SJCRH30 (cell line): ENCODE measurements at places on chromosomes 6 and 20.

DNA sequence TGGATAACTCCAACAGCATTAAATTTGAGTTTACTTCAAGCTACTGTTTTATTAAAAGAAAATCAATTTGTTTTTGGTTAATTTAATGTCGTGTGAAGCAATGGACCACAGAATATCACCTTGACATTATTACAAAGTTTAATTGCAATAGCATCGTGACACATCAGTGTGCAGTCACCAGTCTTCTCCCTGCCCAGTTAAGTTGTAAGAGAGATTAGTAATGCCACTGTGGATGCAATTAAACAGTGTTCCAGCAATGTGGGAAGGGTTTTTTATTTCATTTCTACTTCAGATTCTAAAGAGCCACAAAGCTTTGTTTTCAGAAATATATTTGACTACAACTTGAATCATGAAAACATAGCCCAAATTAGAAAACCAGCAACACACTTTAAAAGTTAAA is 128.7 kb downstream of the SYNE1 start:
- DNase-seq, result no peak

DNA sequence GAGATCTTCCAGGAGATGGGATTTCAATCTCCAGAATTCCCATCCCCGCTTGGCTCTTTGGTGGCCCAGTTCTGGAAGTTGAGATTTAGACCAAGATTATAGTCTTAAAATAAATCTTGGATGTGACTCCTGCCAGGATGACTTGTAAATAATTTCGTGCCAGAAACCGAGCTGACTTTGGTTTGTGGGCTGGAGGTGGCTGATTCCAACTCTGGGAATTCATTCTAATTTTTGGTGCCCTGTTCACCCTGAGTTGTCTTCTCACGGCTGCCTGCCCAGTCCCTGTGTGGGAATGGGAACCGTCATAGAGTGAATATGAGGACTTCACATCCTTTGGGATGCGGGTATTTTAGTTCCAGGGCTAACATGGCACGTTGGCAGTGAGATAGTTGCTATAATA is 64.8 kb downstream of the JARID2 start:
- no peak for DNase-seq

DNA sequence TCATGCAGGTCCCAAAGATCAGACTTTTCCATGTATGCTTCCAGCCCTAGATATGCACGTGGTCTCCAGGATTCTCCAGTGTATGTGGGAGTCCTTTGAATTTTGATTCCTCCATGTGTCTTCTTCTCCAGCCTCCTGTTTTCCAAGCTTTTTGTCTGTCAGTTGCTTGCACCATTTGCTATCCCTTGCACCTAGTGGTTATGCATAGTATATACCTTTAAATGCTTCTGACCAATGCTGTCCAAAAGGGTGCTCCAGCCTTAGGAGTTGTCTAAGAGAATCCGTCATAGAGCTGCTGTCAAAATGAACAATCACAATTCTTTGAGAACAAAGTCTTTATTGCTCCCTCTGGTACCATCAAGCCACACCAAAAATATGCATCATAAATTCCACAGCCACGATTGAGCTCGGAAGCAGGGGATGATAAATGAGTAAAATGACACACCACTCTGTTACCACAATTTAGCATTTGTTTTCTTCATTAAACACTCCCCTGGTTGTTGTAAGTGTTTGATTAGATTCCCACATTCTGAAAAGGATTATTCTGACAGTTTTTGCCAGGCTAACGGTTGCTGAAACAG is 706.2 kb upstream of the GJE1 start:
- no peak for DNase-seq

DNA sequence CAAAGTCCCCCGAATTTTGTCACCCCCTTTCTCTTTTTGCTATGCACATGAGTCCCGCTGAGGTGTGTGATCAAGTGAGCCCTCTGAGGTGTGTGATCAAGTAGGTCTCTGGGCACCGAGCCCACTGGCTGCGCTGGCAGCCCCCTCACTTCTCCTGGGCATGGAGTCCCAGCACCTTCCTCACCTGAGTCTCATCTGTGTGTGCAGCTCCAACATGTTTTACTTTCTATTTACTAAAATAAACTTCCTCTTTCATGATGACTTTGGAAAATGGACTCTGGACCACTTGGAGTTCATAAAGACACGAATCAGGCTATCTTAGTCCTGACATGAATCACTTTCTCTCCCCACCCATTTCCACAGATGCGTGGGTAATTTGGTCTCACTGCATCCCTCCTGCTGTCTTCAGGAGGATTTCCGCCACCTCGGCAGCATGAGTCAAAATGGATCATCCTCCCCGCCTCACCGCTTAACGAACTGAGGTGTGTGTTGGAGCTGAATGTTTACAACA is 39.8 kb downstream of the PRDM1 start:
- DNase-seq, result no peak

- DNase-seq, result no peak
Measured at GRCh38 chr6:38867726-38868125, 152.6 kb downstream of the DNAH8 start.

- DNase-seq, result no peak
Measured at GRCh38 chr6:162887981-162888689, 160.4 kb downstream of the PACRG start.

DNA sequence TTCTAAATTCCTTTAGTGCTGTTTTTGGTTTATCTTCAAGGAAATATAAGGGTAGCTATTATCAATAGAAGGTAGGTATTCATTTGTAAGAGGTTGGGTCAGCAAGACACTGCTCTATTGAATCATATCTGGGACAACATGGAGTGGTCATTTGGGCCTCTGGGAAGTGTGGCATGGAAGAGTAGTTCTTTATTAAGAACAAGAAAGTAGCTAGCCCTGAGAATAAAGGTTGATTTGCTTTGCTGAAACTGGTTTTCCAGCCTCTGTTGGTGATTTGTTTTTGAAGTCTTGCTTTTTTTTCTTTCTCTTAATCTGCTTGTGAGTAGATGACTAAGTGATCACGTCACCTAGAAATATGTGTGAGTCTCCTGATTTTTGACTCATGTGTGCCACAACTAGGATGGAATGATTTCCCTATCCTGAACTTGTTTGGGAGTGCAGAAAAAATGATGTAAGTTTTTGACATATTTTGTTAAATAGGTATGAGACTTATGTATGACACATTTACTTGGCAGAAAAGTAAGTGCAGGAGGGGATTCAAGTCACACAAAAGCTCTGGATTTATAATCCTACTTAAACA is 381.8 kb downstream of the CENPW start:
- no peak for DNase-seq

DNA sequence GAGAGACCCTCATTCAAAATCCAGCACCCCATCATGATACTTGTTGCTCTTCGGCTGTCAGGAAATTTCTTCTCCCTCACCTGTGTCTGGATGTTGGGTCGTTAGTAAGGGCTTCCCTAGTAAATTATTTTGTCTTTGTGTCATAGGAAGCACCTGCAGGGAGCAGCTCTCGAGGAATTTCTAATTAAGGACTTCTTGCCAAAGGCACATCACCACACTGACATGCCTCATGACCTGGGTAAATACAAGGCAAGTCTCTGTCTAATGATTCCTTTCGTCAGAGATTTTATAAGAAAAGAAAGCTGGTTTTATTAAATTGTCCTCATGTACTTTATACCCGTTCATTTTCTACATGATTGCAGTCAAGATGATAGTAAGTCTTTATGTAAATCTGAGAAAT is at the start of gene NOX3:
Gene NOX3 (minus strand): TSS at position 74 of the 400 bp plus-strand sequence. CDS start 39 bp downstream, at position 35.
- no peak for DNase-seq

DNA sequence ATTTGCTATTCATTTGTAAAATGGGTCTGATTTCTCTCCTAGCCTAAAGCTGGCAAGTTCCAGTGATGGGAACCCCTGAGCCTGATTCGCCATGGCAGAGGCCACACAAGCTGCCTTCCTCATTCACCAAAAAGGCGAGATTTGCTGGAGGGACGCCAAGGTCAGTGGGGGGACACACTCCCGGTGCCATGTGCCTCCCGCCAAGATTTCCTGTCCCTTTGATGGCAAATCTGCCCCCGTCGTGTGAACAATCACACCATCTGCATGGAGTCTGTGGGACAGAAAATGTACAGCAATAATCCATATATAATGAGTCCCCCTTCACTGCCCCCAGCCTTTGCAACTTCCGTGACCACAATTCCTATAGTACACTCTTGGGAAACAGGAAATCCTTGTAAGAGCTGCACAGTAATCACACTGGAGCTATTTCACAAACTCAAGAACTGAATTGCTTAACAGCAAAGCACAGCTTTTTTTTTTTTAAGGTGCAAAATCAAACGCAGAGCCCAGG is 15.7 kb upstream of the IGF2R start:
- DNase-seq, result peak; percentile 97

DNA sequence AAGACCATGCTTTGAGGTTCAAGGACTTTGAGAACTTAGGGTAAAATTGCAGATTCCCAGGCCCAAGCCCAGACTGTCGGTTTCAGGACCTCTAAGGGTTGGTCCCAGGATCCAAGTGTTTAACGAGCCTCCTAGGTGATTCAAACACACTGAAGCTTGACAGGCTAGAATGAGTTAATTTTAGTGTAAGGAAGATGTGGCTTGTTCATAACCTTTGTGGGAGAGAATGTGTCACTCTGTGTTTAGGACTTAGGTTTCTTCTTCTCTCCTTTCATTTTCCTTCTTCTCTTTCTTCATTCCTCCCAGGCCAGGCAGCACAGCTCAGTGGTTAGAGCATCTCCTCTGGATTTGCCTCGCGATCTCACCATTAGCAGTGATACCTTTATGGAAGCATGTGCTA is 104.8 kb upstream of the KCNG1 start:
- DNase-seq, result no peak

DNA sequence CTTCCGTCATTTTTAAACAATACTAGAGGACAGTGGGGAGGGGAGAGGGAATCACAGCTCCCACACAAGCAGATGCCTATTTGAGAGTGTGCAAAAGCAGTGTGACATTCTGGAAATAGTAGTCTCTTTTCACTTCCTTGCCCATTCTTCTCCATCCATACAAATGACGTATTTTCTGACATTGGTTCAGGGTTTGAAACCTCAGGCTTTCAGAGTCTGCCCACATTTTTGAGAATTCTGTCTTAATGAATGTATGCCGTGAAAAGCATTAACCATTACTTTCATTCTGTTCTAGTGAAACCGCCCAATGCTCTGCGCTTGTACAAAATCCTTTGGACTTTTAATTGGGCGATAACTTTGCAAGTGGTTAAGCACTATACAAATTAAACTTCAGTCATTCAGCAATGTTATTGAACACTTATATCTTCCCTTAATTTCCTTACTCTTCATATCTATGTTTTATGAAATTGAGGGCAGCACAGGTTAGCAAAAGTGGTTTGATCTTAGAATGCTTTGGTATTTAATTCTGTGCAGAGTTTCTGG is 265.7 kb downstream of the SOX4 start:
- DNase-seq, result no peak

GRCh38 chr6:161017766-161018564 is 26.4 kb downstream of the MAP3K4 start:
- DNase-seq, result no peak

DNA sequence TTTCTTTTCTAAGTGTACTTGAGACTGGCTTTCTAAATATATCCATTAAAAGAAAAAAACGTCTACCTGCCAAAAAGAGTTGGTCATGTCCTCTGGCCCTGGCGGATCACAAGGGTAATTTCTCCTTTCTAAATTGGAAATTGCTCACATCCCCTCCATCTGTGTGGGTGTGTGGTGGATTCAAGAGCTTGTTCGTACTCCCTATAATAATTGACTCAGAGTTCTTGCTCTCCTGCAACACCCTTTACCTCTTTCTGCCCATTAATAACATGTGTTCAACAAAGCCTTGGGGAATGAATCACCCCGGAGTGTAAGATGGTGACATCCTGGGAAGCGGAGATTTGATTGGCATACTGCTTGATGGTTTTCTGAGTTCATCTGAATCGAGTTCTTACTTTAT is 263.8 kb downstream of the ALDH8A1 start:
- DNase-seq, result no peak

DNA sequence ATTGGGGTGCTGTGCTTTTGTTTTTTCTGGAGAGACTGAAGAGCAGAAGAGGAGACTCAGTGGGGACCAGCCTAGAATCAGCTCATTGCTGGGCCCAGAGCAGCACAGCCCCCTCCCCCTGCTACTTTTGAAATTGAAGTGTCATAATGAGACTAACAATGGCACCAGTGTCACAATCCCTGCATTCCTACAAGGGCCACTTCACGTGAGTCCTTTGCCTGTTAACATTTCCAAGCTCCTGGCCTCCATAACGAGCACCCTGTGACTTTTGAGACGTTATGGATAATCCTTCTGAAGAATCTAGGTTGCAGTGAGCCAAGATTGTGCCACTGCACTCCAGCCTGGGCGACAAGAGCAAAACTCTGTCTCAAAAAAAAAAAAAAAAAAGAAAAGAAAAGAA is 41.7 kb downstream of the CNBD2 start:
- no peak for DNase-seq

DNA sequence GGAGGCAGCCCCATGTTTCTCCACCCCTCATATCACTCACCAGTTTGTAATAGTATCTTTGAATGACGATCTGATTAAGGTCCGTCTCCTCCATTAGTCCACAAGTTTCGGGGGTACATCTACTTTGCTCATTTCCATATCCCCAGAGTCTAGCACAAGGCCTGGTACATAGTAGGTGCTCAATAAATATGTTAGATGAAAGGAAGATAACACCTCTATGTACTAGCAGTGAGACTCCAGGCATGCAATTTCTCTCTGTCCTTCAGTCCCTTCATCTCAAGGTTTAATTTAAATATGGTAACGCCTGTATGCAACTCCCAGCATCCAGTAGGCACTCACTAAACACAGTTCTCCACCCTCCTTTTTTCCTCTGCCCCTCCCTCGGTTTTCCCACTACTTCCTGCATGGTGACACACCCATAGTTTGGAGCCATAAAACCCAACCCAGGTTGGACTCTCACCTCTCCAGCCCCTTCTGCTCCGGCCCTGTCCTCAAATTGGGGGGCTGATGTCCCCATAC is 461 bp upstream of the HNF4A start:
- DNase-seq, result no peak

DNA sequence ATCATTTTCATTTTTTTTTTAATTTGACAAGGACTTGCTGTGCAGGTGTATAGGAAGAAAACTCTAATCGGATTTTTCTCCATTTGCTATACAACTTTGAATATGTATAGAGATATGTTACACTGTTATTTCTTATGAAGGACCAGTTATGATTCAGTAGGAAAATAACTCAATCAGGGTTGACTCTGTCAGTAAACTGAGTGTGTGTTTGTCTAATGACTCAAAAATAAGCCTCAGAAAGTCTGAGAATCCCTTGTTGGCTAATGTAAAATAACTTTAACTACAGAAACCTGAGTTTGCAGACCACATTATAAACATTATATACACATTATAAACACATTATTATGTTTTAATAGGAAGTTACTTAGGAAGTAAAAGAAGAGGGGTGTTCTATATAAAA is 352.6 kb downstream of the RIMS1 start:
- DNase-seq, result no peak

DNA sequence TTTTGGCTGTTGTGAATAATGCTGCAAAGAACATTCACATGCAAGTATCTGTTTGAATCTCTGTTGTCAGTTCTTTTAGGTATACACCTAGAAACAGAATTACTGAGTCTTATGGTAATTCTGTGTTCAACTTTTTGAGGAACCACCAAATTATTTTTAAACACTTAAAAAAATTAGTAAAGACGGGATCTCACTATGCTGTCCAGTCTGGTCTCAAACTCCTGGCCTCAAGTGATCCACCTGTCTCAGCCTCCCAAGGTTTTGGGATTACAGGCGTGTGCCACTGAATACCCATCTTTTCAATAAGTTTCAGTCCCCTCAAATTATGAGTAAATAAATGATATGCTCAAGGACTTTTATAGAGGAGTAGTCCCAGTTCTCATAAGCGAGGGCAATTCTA is 17.5 kb downstream of the SPATS1 start:
- DNase-seq, result no peak
